Activated T-cell treated with anti-CD3 and anti-CD28 coated beads for 4 hours (primary cell): ENCODE measurements at places on chromosomes 11 and 22.

- DNase-seq: no peak
Measured at GRCh38 chr11:88102598-88102934, 72.7 kb downstream of the RAB38 start.

DNA sequence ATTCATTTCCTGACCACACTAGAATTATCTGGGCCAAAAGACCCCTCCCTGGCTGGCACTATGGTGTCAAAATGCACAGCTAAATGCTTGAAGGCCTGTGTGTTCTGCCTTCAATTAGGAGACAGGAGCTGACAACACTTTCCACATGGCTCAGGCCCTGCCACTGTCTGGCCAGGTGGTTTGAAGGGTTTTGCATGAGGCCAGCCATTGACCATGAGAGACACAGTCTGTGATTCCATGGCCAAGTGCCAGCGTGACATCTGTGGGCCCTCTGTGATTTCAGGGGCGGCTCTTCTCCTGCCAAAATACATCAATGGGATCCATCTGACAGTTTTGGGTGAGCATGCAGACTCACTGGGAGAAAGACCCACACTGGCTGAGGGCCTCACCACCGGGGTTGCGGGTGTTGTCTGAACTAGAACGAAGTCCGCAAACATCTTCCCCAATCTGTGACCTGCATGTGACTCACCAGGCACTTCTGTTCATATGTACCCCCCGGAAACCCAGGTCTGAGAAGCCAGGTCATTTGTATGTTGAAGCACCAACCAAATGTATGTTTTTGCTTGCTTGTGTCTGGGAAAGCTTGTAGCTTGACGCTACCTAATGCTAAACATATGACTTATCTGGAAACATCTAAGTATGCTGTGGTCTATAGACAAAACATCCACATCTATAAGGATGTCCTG lies 20.7 kb upstream of the NAV2 start:
- DNase-seq: no peak

GRCh38 chr11:78304201-78304600 lies 113.4 kb downstream of the GAB2 start:
- DNase-seq: no peak

DNA sequence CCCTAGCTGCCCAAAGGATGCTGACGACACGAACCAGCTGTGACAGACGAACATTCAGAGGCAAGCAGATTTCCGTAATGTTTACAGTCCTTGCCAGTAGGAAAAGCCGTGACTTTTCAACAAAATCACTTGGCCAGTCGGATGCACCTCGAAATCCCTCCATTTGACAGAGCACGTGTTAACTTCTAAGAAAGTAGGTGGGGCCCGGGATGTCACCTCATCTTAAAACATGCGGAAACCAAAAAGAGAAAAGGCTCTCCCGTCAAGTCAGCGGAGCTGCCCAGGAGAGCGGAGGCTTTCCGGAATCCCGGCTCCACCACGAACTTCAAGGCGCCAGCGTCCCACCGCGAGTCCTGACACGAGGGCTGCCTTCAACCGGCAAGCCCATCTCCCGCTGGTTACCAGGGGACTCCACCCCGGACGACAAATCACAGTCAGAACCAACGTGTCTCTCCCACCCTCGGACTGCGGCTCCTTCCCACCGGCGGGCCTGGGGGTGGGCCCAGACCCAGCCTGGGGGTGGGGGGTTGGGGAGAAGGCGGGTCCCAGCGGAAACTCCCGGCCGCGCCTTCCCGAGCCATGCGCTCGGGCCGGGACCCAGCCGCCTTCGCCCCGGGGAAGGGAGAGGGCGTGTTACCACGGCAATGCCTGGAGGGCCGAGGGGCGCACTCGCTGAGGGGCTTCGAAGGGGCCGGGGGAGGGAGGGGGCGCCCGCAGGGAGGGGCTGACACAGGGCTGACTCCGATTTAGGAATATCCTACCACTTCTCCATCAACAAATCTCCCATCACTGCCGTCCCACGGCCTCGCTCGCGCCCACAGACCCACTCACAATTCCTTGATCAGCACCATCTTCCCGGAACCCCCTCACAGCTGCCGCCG lies 475 bp downstream of the PITPNB start:
- DNase-seq: peak; percentile 58

GRCh38 chr11:8313504-8314090 lies 49.9 kb upstream of the LMO1 start:
- no peak for DNase-seq

DNA sequence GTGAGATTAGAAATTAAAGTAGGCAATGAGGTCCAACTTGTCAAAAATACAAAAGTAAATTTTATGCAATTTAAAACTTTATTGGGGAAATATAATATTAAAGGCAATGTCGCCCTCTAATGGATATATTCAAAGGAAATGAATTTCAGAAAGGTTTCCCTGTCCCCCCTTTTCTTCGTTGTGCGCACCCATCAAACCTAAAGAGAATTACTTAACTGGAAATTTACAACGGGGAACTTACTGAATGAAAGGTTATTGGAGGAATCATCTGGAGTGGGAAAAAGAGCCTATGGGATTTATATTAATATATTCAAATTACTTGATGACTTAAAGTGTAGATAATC lies 1.7 kb upstream of the ABTB2 start:
- no peak for DNase-seq

DNA sequence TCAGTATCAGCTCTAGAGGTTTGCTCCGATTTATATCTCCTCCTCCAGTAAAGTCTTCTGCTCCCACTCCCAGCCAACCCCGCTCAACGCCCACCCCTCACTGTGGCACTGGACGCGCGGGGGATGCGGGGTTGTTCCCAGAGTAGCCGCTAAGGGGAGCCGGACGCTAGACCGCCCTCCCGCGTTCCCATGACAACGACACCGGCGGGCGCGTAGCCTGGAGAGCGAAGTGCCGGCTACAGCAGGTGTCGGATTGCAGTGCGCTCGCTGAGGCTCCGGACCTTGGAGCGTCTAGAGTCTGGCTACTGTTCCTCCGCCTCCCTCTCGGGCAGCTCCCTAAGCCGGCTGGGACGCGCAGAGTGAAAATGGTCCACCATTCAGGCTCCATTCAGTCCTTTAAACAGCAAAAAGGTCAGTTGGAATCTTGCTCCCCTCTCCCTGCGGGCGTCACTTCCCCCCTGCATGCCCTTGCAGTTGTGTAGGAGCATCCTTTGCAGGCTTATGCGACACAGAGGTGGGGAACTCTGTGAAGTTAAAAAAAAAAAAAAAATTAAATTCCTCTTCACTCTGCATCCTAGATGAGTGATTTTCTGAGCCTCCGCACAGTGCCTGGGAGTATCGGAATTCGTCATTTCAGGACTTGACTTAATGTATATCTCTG lies at the start of gene ANO3:
ANO3 (plus strand) TSS at position 220 of the 661 bp plus-strand sequence; CDS start at position 366, 146 bp downstream.
- no peak for DNase-seq

DNA sequence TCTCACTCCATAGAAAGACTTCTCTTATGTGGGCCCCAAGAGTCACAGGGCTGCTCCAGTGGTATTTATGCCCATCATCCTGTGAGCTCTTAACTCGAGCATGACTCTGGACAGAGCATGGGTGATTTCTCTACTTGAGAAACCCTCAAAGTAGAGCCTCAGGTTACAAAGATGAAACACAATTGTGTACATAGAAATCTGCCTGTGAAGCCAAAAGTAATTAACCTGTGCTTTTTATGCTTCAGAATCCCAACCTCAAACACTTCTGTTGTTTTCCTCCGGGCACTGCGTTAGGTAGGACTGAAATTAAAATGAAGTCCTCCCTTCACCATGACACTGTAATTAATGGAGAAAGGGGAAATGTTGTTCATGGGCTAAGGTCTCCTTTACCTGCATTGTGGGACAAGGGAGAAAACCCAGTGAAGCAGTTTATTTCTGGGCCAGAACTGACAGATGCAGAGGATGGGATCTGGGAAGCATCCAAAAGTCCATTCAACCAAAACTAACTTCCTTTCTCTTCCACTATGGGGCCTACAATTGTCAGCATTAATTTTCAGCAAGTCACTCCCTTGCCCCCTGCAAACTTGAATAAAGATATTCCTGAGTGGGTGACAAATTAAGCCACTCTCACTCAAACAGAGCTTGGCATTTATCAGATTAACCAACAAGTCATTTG lies 24.1 kb upstream of the POU2AF1 start:
- DNase-seq: no peak

GRCh38 chr22:27456696-27457503 lies 344.7 kb downstream of the MN1 start:
- no peak for DNase-seq

DNA sequence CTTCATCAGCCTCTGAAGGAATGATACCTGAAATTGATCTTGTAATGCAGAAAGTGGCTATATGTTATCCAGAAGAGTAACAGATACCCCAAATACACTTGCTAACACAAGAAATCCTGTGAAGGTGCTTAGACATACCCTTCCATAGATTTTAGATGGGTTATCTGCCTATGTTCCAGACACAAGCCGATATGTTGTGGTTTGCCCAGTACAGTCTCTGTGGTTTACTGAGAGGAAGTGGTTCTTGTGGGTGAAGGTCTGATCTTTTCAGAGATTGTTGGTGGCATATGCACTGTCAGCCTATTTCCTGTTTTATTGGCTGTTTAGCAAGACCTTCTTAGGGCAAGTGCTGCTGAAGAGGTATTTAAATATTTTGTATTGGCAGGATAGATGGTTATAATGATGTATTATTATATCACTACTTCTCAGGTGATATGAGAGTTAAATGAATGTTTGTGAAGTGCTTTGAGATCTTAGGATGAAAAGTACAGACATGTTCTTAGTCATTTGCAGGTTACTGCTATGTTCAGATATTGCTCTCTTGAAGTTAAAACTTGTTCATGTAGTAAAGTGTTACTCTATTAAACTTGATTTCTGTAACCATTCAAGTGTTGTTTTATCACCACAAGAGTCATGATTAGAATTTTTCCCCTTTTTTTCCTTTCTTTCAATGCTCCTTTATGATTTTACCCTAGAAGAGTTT lies 8.2 kb downstream of the ARHGEF12 start:
- DNase-seq: peak; percentile 19

- no peak for DNase-seq
Measured at GRCh38 chr11:33735271-33736147, 714 bp downstream of the CD59 start.

- no peak for DNase-seq
Measured at GRCh38 chr11:78786086-78786485, 211.4 kb upstream of the NARS2 start.

DNA sequence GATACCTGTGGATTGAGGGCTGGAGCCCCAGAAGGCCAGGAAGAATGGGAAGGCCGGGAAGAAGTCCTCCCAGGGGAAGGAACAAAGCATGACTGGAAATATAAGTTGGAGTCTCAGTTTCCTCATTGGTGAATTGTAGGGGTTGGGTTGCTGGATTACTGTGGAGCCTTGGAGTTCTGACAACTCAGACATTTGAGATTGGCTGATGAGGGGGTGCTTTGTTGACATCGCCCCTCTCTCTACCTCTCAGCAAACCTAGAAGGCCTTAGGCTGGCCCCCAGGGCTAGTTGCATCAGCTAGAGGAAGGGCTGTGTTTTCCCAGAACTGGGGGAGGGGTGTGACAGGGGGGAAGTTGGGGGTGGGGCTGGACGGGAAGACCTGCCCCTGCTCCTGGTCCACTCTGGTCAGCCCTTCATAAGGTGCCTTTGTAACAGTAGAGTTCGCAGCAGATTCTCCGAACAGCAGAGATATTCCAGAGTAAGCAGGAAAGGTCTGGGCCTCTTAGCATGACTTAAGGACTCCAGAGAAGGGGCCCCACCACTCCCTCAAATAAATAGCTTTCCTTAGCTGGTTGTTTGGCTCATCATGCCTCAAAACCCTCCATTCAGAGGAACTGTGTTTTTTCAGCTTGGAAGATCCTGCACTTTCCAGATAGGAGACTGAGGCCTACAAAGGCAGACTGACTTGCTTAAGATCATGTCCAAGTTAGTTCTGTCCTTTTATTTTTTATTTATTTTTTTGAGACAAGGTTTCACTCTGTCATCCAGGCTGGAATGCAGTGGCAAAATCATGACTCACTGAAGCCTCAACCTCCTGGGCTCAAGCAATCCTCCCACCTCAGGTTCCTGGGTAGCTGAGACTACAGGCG lies 12.5 kb upstream of the THRSP start:
- no peak for DNase-seq
